HCT116 (cell line): ENCODE measurements at places on chromosomes 13 and 19. TPM values are rescaled to one million over a fixed set of nuclear protein-coding genes. Genes with fewer than 3 reads are reported as not detected.

C19orf33 gene
- total RNA-seq = 135 TPM

- no peak for DNase-seq
These were observed 320.3 kb upstream of the EDNRB start for GRCh38 chr13:78238911-78239310.

GRCh38 chr13:79907527-79907926 lies 426.6 kb downstream of the NDFIP2 start:
- no peak for DNase-seq

- DNase-seq = no peak
These were observed 3.9 kb downstream of the AP1M2 start for GRCh38 chr19:10583036-10583776.

DNA sequence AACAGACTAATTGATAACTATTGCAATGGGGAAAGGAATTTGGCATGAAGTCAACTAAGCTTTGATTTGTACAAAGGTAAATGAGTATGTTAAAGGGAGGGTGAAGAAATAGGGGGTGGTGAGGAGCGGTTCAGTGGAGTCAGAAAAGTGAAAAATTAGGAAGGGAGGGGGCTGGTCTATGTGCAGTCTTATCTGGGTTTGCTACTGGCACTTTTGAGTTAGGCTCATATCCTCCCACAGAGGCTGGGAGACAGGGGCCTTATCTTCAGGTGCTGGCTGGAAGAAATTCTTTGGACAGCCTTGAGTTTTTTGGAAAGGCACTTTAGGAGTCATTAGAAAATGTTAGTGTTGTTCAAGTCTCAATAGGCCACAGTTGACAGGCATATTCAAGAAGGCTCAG lies 11.1 kb downstream of the ZNF302 start:
- DNase-seq = no peak

DNA sequence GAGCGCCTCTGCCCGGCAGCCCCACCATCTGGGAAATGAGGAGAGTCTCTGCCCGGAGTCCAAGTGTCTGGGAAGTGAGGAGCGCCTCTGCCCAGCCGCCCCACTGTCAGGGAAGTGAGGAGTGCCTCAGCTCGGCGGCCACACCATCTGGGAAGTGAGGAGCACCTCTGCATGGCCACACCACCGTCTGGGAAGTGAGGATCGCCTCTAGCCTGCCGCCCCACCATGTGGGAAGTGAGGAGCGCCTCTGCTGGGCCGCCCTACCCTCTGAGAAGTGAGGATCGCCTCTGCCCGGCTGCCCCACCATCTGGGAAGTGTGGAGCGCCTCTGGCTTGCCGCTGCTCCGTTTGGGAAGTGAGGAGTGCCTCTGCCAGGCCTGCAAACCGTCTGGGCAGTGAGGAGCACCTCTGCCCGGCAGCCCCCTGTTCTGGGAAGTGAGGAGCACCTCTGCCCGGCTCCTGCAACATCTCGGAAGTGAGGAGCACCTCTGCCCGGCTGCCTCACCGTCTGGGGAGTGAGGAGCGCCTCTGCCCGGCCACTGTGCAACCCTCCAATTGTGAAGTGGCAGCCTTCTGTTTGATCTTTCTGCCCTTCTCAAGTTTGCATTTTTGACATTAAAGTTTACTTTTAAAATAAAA lies 60.8 kb upstream of the CEACAM21 start:
- DNase-seq = no peak

- DNase-seq = no peak
These were observed 20.7 kb upstream of the OLFM4 start for GRCh38 chr13:53007872-53008271.

GRCh38 chr13:114118086-114118485 lies 14.3 kb downstream of the RASA3 start:
- DNase-seq = no peak

DNA sequence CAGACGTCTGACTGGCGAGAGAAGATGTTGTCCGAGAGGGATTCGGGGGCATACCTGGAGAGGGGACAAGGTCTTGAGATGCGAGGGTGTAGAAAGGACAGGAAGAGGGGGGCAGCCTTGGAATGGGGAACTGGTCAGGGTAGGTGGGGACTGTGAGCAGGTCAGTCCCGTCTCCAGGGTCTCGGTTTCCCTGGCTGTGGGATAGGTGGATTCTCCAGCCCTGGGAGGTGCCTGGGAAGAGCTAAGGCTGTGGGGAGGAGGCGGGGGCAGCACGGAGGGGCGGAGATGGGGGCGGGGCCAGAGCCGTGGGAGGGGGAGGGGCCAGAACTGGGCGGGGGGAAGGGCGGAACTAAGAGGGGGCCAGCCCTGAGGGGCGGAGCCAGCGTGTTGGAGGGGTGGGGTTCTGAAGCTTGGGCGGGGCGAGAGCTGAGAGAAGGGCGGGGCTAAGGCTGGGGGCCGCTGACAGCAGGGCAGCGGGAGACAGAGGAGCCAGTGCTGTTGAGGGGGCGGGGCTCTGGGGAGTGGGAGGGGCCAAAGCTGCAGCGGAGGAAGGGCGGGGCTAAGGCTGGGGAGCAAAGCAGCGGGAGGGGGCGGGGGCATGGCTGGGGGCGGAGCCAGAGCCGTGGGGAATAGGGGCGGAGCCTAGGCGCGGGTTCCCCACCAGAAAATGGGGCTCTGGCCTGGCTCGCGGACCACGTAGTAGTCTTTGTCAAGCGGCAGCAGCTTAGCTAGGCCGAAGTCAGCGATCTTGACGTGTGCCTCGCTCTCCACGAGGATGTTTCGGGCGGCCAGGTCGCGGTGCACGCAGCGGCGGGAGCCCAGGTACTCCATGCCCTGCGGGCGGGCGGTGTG lies 9.5 kb upstream of the INSL3 start:
- DNase-seq = peak; percentile 91

DNA sequence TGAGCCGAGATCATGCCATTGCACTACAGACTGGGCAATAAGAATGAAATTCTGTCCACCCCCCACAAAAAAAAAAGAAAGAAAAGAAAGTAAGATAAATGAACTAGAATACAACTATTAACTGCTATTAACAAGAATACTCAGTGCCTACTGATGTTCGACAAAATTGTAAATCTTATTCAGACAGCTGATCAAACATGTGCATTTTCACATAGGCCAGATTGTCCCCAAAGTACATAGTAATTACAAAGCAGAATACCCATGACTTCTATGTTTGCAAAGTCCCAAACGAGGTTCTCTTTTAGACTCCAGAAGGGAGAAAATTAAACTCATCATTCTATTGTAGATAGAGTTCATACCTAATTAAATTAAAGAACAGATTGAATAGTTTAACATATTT lies 113.4 kb downstream of the UFM1 start:
- DNase-seq = no peak

DNA sequence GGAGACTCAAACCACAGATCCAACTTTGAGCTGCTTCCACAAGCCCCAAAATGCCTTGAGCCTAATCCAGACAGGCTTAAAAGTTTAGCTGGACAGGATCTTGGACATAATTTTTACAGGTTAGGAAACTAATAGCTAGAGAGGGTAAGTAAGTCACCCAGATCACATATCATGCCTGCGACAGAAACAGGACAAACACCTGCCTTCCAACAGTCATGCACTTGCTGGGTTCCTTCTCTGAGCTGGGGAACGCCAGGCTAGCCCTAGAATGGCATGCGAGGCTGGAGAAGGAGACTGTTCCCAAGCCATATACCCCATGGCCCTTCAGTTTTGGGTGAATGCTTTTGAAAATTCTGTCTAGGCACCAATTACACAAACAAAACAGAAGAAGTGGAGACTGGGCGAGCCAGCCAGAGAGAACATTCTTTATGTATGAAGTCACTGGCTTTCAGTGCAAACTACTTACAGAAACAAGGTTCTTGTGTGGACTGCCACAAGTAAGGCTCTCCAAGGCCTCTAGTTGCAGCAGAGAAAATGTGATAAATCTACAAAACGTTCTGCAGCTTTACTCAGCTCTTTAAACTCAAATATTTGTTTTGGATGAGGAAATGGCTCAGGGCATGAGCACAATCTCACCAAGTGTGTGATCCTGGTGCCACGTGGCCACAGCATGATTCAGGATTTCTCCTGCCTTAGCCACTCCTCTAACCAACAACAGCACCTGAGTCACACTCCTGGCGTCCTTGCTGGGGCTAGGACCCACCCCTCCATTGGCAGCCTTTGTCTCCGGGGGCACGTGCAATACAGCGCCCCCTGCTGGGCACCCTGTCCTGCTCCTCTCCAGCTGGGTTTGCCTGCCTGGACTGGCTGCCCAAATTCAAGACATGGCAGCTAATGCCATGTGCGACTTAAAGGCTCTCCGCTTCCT lies 73.4 kb upstream of the UBL3 start:
- peak; percentile 93 for DNase-seq

SH2D3A gene
- 75.7 TPM for total RNA-seq

DNA sequence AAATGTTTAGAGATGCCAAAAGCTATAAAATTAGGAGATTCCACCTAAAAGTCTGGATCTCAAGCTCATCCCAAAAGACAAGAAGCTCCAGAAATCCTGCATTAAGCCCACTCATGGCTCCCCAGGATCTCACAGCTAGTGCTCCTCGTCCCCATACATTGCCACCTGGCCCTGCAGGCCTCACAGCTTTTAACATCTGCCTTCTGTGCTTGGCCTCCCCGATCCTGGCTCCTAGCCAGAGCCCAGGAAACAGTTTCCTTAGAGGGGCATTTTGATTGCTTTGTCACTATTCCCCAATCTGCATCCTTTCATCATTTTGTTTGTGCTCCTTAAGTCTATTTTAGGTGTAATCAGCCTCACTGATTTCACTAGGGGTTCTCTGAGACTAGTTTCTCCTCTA lies 14.5 kb upstream of the DCT start:
- DNase-seq = no peak

- no peak for DNase-seq
These were observed 18.1 kb upstream of the ZFP82 start for GRCh38 chr19:36436531-36436930.

GRCh38 chr19:8361921-8362793 lies 1.8 kb upstream of the ANGPTL4 start:
- peak; percentile 95 for DNase-seq

DNA sequence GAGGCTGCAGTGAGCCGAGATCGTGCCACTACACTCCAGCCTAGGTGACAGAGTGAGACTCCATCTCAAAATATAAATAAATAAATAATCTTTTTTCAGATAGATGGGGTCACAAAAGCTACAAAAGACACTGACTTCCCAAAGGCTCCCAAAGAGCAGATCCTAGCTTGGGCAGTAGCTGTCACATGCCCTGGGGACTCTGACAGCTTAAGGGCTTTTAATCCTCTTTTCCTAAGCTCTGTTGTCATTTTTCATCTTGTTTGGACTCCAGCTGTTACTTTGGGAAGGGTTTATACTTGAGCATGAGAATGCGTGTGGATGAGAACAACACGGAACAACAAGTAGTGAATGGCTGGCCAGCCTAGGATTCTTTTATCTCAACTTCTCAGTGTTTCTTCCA lies 231.7 kb downstream of the MZT1 start:
- DNase-seq = no peak

DNA sequence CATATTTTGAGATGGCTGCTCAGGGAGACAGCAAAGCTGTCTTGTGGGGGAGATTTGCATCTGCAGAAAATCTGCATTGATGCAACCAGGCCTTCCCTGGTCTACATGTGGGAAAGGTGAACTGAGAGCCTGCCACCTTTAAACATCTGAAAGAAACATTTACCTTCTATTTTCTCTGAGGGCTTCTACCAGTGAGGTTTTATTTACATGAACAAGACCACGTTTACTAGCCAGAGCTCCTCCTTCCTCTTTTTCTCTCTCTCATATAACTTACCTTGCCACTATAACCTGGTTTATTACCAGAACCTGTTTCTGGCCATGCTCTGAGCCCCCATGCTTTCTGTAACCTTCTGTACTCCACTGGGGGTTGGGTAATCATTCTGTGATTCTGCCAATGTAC lies 14.4 kb upstream of the RUBCNL start:
- DNase-seq = no peak

FFAR1 gene
- total RNA-seq = not detected

DNA sequence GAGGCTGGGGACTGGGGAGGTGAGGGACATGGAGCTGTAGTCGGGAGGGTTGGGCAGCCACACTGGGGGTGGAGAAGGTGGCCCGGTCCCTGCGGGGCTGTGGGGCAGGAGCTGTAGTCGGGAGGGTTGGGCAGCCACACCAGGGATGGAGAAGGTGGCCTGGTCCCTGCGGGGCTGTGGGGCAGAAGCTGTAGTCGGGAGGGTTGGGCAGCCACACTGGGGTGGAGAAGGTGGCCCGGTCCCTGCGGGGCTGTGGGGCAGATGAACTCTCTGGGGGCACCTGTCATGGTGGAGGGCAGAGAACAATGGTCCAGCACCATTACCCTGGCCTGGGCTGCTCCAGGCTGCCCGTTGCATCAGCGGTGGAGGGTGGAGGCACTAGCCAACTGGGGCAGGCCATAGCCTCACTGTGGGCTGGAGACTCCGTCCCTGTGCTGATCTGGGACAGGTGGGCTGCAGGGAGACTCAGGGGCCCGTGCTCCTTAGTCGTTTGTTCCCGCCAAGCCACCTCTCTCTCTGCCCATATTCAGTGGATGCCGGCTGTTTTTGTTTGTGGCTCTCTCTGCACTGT lies 51.4 kb downstream of the ATP11A start:
- no peak for DNase-seq

DNA sequence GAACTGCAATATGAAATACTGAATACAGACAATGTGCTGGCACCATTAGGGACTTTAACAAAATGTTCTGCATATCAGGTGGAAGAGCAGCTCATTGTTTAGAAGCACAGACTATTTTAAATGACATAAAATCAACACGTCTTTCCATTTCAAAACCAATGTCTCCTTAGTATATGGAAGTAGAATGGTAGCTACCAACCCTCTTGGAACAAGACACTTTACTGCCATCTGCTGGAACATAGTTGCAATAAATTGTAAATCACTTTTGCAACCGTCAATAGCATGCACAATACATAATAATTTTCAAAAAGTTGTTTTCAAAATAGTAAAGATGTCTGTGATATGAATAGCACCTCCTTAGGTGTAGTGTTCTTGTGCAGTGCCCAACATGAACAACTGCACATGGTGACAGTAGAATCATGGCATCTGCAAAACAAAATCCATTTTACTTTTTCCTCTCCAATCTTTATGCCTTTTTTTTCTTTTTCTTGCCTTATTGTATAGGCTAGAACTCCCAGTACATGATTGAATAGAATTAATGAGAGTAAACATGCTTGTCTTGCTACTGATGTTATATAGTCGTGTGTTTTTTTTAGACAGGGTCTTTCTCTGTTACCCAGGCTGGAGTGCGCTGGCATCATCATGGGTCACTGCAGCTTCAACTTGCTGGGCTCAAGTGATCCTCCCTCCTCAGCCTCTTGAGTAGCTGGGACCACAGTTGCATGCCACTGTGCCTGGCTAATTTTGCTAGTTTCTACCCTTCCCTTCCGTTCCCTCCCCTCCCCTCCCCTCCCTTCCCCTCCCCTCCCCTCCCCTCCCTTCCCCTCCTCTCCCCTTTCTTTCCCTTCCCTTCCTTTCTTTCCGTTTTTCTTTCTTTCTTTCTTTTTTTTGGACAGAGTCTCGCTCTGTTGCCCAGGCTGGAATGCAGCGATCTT lies 7.8 kb upstream of the LYPD5 start:
- DNase-seq = peak; percentile 63

- peak; percentile 8 for DNase-seq
These were observed 759 bp downstream of the ZMYM2 start for GRCh38 chr13:19959141-19959830.
